ENCODE measurements at places on chromosomes 2 and 18.

GRCh38 chr18:21489119-21489750 is 111.3 kb downstream of the ESCO1 start:
- DNase-seq = peak; percentile 23

- no peak for DNase-seq
Observed at GRCh38 chr2:148914463-148914862, 39.4 kb downstream of the KIF5C start.

DNA sequence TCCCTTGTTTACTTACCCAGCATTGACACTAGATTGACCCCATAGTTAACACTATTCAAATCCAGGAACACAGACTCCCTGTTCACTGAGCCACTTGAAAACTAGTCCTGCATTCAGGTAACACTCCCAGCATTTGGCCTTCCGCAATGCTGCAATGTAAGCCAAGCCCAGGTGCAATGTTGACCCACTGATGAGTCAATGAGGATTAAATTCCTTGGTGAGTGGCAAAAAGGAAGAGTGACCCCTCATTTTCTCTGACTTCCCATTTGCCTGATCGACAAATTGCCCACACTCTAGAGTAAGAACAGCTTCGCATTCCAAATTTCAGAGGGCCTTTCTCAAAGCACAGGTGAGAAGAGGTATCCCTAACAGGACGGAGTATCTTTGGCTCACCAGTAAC is 251.9 kb downstream of the FBXO15 start:
- DNase-seq = no peak

- DNase-seq = no peak
Observed at GRCh38 chr2:26172189-26172870, 558 bp upstream of the GAREM2 start.

GRCh38 chr2:136527560-136527959 is 237.8 kb upstream of the THSD7B start:
- no peak for DNase-seq

All from stimulated activated CD4-positive, alpha-beta T cell treated with anti-CD3 and anti-CD28 coated beads, Interleukin-1b, Interleukin-23, amount 100 ng/mL, for 48 hours (primary cell).